Coronary artery (tissue), 2 donors: ENCODE measurements at places on chromosomes 5 and 9.

DNA sequence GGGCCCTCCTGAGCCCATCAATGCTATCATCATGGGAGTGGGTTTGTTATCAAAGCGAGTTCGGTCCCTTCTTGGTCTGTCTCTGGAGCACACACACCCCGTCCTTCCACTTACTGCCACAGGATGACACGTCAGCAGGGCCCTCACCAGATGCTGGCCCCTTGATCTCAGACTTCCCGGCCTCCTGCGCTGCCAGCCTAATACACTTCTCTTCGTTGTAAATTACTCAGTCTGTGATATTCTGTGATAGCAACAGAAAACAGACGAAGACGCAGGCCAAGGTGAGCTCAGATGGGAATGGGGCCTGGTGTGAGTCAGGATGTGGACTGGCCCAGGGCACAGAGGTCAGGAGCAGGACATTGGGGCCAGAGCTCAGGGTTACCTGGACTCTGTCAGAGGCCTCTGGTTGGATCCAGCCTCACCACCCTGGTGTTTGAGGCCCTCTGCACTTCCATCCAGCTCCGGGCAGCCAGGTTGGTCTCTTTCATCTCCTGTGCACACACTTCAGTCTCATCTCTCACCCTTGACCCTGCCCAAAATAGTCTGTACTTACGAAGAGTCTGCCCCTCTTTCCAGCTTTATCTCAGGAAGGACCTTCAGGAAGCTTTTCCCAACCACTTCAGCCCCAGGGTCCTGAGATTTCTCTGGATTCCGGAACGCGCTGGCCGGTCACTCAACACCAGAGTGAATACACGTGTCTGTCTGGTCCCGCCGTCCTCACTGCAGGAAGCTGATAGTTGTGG, 26.0 kb upstream of the CNOT6 start:
- DNase-seq, result no peak

DNA sequence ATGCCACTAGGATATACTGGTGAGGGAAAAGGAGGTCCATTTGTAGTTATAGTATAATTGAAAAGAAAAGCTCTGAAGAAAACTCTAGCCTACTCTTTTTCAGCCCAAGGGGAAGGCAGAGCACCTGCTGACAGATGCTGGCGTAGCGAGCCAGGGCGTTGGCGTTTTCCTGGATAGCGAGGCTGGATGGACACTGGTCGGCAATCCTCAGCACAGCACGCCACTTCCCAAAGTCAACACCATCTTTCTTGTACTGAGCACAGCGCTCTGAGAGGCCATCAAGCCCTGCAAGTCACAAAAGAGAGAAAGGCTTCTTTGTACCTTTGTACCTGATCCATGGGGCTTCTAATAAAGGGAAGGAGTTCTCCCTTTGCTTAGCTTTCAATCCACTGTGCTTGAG, 8.2 kb downstream of the ALDOB start:
- no peak for DNase-seq

DNA sequence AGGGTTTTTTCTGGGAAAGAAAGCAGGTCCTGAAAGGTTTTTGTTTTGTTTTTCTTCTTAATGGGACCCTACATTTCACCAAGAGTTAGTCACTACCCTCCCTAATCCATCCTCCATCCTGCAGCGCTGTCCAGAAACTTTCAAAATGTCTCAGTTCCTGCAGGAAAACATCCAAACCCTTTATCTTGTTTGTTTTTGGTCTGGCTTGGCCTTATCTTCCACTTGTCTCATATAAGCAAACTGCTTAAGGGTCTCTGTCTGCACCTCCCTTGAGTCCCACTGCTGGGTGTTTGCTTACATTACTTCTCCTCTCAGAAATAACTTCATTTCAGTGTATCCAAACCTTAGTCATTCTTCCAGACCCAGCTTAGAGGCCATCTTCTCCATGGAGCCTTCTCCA, 11.0 kb upstream of the TRAF1 start:
- no peak for DNase-seq

GRCh38 chr5:3365501-3366215, 230.0 kb upstream of the IRX1 start:
- peak; percentile 50 for DNase-seq

DNA sequence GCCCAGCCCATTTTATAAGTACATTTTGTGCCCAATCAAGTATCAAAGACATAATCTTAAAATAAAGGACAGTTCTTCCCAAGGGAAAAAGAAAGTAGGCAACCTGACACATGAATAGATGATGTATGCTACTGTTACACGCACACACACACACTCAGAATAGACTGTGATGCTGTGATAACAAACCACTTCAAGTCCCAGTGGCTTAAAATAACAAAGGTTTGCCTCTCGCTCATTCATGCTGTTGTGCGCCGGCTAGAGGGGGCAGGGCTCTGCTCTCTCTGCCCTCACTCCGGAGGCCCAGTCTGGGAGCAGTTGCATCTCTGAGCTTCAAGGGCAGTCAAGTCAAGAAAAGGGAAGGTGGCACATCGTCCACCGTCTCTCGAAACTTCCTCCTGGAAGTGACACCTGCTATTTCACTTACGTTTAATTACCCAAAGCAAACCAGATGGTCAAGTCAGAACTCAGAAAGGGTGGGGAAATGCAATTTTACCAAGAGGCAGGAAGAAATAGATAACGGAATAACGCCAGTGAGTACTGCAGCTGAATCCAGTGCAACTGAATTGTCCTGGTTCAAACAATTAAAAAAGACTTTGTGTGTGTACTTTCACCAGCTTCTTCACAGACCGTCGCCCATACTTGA, 43.3 kb downstream of the ANKRD33B start:
- DNase-seq, result no peak

- DNase-seq, result no peak
These were observed 23.7 kb upstream of the LOX start for GRCh38 chr5:122101636-122102285.

- DNase-seq, result no peak
These were observed 1746.6 kb upstream of the C9orf72 start for GRCh38 chr9:29319736-29320513.

DNA sequence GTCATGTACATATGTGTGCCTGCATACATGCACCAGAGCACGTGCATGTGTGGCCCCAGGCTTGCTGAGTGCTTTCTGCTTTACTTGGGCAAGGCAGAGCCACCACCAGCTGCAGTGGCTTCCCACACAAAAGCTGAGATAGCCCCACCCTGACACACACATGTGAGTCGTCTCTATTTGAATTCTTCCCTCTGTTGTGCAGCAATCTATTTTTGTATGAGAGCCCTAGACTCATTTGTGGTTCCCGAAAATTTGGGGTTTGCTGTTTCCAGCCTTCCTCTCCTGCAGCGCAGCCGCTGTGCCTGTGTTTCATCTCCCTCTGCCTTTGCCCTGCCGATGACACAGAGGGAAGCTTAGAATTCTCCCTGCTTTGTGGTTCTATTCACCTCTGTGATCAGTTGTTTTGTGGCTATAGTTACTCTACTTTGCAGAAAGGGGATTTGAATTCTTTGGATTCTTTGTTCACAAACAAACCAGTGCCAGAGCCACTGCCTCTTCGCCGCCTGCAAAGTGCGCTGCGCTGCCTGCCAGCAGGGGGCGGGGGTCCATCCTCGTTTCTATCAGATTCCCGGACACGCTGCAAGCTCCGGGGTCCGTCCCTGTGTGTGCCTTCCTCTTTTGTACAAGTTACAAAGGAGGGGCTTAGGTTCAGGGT, 95.8 kb upstream of the DAP start:
- no peak for DNase-seq

DNA sequence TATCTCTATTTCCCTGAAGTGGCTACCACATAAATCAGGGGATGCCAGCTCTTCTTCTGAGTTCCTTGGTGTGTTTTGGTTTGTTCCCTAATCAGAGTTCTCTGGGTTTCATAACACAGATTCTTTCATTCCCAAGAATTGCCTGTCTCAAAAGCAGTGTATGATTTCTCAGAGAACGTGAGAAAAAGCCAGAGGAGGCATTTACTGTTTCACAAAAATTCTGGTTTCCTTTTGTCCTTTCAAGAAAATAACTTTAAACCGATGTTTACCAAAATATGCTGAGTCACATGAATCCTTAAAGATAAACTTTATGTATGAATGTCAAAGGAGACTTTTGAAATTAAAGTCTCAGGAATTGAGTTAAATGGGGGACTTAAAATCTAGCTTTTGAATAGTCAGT, 314.3 kb downstream of the EBF1 start:
- DNase-seq, result no peak

DNA sequence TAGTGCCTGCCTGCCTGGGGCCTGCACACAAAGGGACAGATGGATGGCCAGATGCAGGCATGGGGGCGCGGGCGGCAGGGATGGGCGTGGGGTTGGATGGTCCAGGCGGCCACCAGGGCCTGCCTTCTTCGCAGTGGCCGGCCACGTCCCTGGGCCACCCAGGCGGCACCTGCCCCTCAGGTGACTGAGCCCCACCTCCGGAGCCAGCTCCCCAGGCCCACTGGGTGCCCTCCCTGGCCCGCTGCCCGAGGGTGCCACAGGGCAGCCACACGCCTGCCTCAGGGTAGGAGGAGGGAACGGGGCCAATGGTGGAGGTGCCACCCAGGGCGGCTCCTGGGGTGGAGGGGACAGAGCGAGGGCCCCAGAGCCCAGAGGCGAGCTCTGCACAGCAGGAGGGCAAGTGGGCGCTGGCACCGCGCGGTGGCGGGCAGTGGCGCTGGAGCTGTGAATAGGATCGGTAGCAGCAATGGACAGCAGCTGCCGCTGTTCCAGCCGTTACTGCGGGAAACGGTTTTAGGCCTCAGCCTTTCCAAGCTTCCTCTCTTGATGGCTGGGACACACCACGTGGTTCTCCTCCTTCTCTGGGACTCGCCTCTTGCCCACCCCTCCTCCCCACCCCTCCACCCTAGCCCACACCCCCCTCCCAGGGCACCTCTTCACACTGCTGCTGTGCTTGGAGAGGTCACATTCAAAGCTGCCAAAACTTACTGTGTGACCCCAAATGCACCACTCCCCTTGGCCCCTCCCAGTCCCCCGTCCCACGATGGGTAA, 19.1 kb downstream of the LHX3 start:
- no peak for DNase-seq

DNA sequence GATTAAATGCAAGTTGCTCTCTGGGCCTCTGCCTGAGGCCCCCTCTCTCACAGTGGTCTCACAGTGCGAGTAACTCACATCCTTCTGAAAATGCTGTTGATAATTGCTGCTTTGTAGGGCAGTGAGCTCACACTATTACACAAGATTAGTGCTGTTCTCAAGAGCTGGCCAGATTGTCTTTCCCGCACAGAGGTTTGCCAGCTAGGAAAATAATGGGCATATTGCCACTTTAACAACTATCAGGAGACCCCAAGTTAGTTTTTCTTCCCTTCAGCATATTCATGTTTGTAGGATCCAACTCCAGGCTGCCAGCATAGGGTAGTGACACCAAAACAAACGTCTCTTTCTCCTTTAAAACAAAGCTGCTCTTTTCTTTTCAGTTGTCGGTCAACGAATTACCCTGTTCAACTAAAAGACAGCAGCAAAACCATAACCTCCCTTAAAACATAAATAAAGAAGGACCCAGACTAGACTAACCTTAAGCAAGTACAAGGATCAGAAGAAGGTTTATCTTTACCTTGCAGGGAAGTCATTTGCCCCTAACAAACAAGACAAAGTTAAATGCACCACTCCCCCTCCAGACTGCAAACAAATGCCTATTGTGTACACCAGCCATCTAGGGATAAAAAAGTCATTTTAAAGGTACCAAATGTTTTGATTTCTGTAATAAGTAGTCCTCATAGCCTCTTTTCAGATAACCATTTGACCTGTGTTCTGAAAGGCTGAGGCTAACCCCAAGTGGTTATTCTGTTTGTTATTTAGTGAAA, 91.4 kb downstream of the VCAN start:
- no peak for DNase-seq

- DNase-seq, result no peak
These were observed 13.9 kb downstream of the REXO4 start for GRCh38 chr9:133403766-133404453.

- DNase-seq, result no peak
These were observed 19.9 kb downstream of the TNFSF8 start for GRCh38 chr9:114910541-114910940.
